ENCODE measurements at places on chromosomes 16 and 17.

DNA sequence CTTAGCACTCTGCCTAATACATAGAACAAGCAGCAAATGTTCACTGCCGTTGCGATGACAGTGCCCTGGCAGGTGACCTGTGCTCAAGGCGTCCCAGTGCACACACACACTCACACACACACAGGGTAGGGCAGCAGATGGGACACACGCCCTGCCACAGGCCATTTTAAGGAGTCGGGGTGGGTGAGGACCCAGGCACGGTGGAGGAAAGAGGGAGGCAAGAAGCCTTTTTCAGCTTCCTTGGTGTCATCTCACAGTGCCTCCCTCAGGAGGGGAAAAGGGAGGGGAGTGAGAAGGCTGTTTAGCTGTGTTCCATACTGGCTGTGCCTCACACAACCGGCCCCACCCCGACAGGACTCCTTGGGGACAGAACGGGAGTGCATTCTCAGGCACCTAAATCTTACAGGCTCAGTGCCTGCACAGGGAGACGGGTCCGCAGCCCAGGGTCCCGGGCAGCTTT, 1.5 kb downstream of the PITPNM3 start:
- no peak for DNase-seq

DNA sequence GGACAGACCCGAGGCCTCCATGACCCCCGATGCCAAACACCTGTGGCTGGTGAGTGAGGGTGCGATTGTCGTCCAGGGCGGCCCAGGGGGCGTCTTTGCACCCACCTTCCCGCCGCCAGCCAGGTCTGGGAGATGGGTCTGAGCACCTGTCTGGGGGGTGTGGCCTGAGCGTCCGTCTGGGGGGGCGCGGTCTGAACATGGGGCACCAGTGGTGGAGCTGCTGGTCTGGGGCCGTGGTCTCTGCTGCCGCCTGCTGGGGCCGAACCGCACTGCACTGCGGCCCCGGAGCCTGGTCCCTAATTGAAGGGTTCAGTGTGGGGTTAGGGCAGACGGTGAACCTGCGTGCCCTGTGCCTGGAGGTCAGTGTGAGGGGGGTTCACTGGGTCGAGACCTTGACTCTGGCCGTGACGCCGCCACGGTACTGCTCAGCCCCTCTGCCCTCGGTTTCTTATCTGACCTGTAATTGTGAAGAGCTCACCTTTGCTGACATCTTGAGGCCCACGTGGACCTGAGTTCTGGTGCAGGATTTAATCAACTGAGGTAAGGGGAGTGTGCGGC, 12.6 kb upstream of the TCF25 start:
- peak; percentile 66 for DNase-seq

DNA sequence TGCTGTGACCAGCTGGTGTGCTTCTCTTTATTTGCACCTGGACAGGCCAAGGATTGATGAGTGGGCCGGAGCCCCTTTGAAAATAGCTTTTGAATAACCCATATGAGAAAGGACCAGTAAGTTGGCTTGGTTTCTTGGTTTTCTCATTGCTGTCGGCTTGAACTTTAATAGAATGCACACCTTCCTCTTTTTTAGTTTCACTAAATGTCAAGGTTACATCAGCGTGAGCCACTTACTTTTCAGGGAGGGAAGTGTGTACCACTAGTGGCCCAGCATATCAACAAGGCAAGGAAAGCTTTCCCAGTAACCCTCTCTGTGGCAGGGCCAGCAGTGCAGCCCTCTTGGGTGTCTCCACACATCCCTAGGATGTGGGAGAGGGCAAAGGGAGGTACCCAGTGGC, 433.3 kb downstream of the CA10 start:
- no peak for DNase-seq

- DNase-seq, result no peak
These were observed 42.4 kb downstream of the CD300LF start for GRCh38 chr17:74670329-74670728.

DNA sequence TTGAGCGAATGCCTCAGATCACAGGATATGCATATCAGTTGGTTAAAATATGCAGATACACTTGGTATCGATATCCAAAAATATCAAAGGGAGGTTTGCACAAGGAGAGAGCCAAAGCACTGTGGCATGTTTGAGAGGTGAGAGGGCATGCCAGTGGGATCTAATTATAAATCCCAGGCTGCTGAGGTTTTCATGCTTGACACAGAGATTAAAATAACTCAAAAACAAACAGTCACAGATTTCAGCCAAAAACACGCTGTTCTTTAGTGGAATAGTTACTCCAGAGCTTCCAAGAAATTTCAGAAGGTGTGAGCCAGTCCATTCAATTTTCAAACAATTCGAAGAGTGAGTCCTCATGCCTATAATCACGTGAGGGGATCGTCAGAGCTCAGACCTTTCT, 477.9 kb downstream of the SOX9 start:
- no peak for DNase-seq

DNA sequence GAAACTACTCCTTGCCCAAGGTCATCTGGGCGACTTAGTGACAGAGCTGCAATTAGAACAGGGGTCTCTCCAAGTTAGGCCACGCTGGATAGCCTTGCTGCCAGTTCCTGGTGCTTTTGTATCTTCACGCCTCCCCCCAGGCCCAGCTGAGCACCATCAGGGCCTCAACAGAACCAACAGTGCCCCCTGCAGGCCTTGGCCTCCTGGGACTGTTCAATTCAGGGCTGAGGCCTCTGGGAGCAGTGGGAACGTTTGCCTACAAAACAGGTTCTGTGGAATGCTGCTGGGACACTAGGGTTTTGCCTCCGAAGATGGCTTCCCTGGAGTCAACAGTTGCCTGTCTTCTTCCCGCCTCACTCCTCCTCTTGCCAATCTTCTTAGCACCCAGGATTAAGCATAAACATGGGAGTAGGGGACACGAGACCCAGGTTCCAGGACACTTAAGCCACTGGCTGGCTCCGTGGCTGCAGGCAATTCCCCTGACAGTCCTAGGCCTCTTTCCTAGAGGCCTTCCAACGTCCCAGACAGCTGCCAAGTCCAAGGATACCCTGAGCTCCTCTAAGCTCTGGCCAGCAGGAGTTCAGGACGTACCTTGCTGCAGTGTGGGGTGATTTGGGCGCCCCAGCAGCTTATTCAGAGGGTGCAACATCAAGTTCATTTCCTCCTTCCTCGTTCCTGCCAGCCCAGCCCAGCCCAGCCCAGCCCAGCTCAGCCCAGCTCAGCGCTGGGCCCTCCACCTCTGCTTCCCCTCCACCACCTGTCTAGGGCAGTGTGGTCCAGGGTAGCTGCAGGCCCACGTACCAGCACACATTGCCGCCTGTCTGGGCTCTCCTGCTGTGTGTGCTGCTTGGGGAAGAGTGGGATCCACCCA, 246.6 kb upstream of the RPL38 start:
- peak; percentile 49 for DNase-seq

- DNase-seq, result peak; percentile 27
These were observed 5.0 kb upstream of the MYL4 start for GRCh38 chr17:47203984-47204721.

GRCh38 chr17:42387661-42388380, 421 bp downstream of the STAT3 start:
- DNase-seq, result peak; percentile 7

DNA sequence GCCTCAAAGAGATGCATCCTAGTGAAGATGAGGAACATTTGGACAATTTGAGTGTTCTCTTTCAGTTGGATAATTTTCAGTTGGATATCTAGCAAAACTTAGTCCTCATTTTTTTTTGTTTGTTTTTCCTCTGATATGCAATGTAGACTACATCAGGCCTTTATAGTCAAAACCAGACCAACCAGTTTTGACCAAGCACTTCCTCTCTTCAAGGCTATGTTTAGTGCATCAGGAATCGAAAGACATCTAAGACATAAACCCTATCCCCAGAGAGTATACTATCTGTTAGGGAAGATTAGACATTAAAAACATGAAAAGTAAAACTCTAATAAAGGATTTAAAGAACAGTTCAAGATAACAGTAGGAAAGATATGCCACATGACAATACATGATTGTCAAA, 256.1 kb downstream of the IRX3 start:
- no peak for DNase-seq

GRCh38 chr16:3523281-3523680, 22.5 kb downstream of the CLUAP1 start:
- DNase-seq, result no peak

DNA sequence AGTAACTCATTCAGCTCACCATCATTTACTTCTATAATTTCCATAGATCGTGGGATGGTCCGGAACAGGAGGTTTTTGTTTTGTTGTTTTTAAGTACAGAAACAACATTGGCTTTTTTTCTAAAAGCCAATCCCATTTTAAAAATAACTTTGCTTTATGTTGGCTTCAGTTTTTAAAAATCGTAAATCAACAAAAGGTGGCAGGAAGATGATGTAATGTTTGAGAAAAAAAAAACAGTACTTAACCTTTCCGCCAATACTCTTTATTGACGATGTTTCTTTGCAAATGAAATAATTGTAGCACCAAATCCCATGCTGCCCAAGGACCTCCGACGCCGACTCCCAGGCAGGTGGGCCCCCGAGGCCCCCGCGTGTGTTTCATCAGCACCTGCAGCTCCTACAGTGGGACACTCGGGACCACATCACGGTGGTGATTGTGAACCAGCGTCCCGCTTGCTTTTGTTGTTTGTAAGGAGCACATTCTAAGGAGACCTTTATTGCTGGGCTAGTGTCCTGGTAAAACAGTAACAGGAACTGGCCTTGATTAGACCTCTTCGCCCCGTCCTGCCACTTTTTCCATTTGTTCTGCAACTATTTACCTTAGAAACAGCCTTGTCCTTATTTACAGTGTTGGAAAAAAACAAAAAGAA, 140.2 kb upstream of the CHMP6 start:
- no peak for DNase-seq

DNA sequence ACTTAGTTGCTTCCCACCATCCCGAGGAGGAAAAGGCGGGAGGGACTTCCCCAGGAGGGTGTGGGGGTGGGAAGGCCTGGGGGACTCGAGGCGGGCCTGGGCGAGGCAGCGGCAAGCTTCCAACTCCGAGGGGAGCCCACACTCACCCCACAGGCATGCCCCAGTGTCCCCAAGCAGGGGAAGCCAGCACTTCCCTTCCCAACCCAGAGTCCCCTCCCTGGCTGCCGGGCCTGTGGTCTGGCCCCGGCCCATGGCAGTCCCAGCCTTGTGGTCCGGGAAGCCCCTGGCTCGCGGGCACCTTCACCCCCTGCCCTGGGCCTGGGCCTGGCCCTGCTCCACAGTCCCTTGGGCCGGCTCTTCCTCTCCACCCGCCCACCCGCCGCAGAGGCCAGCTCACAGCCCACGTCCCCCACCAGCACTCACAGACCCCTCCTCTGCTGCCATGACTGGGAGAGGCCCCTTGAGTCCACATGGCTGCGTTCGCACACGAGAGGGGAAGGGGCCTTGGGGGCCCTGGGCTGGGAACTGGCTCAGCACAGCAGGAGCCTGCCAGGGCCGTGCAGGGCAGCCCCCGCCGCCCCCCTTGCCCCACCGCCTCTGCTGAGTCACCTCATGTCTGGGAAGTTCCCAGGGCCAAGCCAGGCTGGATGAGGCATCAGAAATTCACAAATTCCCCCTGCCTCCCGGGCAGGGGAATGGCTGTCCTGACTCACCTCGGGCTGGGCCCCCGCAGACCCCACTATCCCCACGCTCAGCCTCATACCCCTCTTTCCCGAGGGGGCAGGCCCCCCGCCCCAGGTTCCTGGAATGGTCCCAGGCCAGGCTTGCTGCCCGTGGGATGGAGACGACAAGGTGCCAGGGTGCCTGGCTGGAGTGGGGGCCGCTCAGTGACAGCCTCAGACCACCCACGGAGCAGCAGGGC, 27.8 kb downstream of the BAHCC1 start:
- DNase-seq, result no peak

GRCh38 chr17:35433075-35433894, 985 bp upstream of the SLFN12 start:
- DNase-seq, result peak; percentile 55

DNA sequence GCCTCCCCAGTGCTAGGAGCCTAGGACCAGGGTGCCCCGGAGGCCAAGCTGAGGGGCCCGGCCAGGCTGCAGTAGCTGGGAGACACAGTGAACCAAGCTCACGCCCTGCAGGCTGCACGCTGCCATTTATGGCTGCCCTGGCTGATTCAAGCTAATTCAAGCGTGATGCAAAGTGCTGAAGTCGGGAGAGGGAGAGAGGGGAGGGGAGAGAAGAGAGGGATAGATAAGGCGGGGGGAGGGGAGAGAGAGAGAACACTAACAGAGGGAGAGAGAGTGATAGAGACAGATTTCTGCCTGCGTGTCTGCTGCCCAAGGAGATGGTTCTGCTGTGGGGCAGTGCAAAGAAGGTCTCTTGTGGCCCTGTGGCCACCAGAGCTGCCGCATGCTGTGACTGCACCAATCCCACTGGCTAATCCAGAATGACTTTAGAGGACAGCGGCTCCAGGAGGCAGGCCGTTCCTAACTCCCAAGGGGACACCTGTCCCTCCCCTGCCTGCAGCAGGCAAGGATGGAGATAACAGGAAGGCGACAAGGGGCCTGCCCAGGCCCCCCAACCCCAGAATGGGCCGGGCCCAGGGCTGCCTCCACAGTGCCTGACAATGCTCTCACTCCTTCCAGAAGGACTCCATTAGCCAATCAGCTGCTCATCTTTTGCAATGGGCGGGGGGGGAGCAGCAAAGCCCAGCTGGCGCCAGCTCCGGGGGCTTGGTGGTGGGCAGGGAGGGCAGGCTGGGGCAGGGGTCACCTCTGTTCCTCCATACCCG, 12.9 kb downstream of the MXRA7 start:
- DNase-seq, result no peak

- DNase-seq, result no peak
These were observed 1.8 kb downstream of the UNC13D start for GRCh38 chr17:75842411-75842810.

DNA sequence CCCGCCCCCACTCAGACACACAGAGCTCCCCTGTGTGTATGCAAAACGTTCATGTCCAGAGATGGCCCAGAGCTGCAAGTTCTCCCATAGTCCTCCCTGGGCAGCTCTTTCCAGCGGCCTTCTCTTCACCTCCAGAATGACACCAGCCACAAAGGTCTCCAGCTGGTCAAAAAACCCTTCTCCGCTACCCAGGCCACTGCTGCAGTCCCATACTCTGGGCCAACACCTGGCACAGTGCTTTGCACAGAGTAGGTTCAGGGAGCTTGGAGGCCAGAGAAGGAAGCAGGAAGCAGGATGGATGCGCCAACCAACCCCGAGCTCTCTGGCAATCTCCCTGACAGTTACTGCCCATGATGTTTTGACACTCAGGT, 1.1 kb upstream of the STAT5B start:
- DNase-seq, result no peak

- no peak for DNase-seq
These were observed 19.0 kb upstream of the CALB2 start for GRCh38 chr16:71339236-71340171.

- DNase-seq, result no peak
These were observed 146.4 kb downstream of the SNX11 start for GRCh38 chr17:48253975-48254374.

GRCh38 chr17:7552621-7553051, 3.8 kb downstream of the TNFSF12 start:
- no peak for DNase-seq

- DNase-seq, result no peak
These were observed 181.6 kb upstream of the CACNG3 start for GRCh38 chr16:24074574-24074973.

- no peak for DNase-seq
These were observed 5.9 kb downstream of the UBTF start for GRCh38 chr17:44213403-44214229.

GRCh38 chr17:38731526-38732294, 1.6 kb downstream of the CISD3 start:
- DNase-seq, result no peak
